Activated CD8-positive, alpha-beta memory T cell treated with anti-CD3 and anti-CD28 coated beads for 4 hours (primary cell): ENCODE measurements at places on chromosomes 6 and 20.

GRCh38 chr6:97923249-97923648 is 640.2 kb upstream of the MMS22L start:
- no peak for DNase-seq

DNA sequence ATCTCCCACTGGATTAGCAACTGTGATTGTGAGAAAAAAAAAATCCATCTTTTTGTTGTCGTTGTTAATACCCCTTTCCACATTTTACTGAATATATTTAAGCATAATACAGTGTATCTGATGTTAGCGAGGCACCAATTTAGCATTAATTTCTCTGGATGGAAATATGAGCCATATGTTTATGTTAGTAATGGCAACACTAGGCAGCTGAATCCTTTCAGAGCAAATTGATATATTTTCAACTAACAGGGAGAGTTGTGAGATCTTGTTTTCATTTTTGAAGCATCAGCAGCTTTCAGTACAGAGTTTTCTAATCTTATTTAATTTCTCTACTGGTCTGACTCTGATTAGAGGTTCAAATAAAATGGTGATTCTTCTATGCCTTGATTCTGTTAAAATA is 84.8 kb upstream of the HDAC2 start:
- DNase-seq, result no peak

DNA sequence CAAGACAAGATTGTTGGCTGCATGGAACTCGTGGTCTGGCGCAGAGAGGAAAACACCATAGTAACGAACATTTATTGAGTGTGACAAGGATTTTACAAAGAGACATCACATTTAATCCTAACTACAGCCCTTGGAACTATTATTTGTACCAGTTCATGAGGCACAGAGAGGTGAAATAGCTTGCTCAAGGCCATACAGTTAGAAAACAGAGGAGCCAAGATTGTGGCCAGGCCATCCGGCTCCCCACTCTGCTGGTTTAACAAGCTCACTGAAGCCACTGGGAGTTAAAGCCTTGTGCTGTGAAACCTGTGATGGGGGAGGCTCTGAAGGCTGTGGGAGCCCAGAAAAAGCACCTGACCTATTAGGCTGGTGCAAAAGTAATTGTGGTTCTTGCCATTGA is 74.9 kb upstream of the ZNFX1 start:
- DNase-seq, result no peak

- DNase-seq, result no peak
These were observed 148.3 kb upstream of the NRSN1 start for GRCh38 chr6:23977706-23978105.

DNA sequence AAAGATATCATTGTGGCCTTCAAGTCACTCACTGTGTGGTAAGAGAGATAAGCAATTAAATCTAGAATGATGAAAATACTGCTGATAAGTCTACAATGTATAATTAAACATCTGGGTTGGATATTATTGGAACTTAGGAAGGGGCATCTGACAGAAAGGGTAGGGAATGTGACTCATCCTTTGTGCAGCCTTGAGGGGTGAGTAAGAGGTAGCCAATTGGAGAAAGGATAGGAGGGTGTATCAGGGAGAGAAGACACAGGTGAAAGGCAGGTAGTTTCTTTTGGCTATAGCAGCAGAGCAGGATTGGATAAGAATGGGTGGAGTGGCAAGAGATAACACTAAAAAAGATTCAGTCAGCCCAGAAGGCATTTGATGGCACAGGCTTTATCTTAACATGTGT is 182.0 kb downstream of the COL21A1 start:
- DNase-seq, result no peak

- DNase-seq, result no peak
These were observed 20.5 kb downstream of the BPIFA2 start for GRCh38 chr20:33188421-33188820.

DNA sequence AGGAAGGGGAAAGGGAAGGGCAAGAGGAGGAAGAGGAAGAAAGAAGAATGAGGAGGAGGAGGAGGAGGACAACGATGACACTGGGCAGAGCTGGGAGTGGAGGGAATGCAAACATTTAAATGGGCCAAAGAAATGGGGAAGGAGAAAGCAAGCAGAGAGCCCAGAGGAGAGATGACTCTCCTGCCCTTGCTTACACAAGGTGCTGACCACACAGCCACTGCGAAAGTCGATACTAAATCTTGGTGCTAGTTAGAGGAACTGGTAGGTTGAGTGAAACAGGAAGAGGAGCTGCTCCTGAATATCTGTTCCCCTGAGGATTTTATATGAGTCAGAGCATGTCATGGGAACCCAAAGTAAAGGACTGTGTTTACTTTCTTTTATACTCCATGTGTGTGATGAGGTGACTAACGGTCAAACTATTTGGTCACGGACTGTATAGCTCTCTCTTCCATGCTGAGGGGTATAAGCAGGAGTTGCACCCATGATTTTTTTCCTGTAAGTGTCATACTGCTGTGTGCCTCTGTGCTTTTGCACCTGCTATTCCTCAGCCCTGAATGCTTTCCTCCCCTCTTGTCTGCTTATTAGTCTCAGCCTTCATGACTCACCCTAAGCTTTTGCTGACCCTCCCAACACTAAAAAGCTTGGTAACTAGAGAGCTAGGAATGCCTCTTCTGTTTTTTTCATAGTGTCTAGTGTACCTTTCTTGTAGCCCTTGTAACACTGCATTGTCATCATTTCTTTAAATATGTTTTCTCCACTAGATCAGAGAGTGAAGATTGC is 9.5 kb upstream of the PAQR8 start:
- DNase-seq, result no peak

GRCh38 chr20:51484141-51484815 is 58.2 kb downstream of the NFATC2 start:
- no peak for DNase-seq

- no peak for DNase-seq
These were observed 29.9 kb upstream of the SLC23A2 start for GRCh38 chr20:5031206-5031557.

DNA sequence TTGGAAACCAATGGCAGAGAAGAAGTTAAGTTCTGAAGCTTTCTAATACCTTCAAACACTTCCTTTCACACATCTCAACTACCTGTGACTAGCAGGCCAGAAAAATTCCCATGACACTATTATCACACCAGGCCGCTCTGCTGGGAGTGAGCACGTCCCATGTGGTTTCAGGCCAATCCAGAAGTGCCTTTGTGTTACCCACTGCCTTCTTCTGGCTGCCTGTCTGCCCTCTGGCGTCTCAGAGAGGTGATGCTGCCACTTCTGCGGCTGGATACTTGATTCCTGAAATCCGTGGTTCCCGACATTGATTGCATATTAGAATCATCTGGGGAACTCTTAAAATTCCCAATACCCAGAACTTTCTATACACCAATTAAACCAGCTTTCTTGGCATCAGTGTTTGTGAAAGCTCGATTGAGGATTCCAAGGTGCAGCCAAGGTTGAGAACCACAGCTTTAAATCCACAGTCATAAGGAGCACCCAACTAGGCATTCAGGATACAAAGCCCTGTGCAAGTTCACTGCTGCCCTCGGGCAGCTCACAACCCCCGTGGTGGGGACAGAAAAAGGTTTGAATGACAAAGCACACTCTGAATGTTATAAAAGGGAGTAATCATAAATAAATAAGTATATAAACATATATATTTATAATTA is 65.6 kb downstream of the STMND1 start:
- DNase-seq, result no peak

- no peak for DNase-seq
These were observed 25.9 kb downstream of the MRS2 start for GRCh38 chr6:24428615-24429014.

- no peak for DNase-seq
These were observed 70.9 kb downstream of the SCAND1 start for GRCh38 chr20:35883336-35883777.

- no peak for DNase-seq
These were observed 32.4 kb downstream of the TAF11 start for GRCh38 chr6:34855463-34855862.

DNA sequence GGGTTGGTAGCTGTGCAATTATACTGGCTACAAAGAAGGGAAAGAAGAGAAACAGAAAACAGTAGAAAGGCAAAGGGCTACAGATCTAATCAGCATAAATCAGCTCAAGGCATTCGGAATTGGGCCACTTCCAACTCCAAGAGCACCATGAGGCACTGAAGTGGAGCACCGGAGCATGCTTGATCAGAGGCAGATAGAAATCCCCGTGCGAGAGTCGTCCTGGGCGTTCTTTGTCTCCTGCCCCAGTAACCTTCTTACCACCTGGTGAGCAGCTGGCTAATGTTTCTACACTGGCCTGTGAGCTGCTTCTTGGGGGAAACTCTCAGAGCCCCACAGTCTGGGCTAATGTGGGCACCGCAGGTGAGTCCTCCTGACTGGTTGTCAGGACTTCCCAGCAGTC is 16.7 kb downstream of the NEDD9 start:
- no peak for DNase-seq

- DNase-seq, result no peak
These were observed 210.3 kb downstream of the WDR27 start for GRCh38 chr6:169491482-169491881.

DNA sequence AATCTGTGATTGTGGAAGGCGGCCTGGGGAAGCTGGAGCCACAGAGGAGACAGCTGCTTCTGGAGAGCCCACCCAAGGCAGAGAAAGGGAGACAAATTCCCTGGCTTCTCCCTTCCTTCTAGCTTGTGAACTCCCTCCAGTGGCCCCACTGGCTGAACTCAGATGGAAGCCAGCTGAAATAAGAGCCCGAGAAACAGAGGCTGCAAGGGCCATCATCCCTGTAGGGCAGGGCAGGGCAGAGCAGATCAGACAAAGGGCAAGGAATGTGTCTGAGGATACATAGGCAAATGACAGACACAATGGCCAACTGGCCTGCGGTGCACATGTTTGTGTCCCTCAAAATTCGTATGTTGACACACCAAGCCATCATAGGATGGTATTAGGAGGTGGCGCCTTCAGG is 25.3 kb downstream of the MDFI start:
- DNase-seq, result no peak

- no peak for DNase-seq
These were observed 7.2 kb upstream of the SYNJ2 start for GRCh38 chr6:157974341-157974894.

GRCh38 chr20:58854638-58855471 is 2.3 kb downstream of the GNAS start:
- no peak for DNase-seq

DNA sequence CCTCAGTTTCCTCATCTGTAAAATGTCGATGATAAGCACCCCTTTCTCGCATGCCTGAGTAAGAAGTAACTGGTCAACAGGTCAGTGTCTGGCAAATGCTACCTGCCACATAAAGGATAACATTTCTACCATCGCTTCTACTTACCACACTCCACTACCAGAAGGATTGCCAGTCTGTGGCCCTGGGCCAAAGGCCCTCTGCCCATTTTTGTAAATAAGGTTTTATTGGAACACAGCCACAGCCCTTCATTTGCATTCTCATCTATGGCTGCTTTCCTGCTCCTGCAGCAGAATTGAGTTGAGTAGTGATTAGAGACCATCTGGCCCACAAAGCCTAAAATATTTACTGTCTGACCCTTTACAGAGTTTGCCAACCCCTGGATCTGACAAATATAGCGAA is 121.8 kb downstream of the TOX2 start:
- no peak for DNase-seq

DNA sequence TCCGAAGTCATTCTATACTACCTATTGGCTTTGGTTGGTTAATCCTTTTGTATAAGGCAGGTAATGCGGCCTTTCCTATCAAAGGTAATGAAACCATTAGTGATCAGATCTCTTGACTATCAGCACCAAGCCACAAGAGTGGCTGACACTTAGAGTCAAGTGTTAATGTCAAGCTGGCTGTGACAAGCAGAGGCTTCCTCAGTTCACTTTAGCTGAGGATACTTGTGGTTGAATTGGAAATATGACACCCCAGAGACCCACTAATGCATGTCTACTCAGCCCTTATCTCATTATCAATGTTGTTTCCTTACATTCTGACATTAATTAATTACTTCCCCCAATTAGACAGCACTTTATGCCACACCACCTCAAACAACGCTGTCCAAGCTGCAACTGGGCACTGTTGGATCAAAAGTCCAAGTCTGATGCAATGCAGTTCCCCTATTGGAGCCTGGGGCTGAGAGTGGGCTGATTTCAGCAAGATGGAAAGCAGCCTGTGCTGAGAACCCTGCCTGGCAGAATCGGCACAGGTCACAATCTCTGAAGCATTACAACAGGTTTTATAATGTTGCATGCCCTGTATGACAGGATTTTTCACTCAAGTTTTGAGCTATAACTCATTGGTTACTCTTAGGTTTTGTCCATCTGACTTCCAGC is 273.5 kb downstream of the COL12A1 start:
- DNase-seq, result no peak

GRCh38 chr6:12761376-12762115 is 45.0 kb downstream of the PHACTR1 start:
- no peak for DNase-seq
